Muscle of back (tissue), 13 donors: ENCODE measurements at places on chromosomes 1 and 21.

DNA sequence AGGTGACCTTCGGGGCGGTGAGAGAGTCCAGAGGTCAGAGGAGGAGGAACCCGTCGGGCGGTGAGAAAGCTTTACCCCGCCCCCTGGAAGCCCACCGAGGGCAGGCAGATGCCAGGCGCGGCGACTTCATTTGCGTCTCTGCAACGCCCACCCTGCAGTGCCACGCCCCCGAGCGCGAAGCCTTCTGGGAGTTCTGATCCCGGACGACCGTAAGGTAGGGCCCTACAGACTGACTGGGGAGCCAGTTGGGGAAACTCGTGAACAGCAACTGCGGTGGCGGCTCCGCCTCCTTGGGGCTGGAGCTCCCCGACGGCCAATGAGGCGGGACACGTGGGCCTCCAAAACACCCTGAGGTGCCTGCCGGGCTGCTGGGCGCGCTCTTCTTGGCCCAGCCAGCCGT lies 46.0 kb upstream of the EDARADD start:
- DNase-seq = no peak

GRCh38 chr1:224641030-224641429 lies 24.9 kb downstream of the CNIH3 start:
- no peak for DNase-seq

DNA sequence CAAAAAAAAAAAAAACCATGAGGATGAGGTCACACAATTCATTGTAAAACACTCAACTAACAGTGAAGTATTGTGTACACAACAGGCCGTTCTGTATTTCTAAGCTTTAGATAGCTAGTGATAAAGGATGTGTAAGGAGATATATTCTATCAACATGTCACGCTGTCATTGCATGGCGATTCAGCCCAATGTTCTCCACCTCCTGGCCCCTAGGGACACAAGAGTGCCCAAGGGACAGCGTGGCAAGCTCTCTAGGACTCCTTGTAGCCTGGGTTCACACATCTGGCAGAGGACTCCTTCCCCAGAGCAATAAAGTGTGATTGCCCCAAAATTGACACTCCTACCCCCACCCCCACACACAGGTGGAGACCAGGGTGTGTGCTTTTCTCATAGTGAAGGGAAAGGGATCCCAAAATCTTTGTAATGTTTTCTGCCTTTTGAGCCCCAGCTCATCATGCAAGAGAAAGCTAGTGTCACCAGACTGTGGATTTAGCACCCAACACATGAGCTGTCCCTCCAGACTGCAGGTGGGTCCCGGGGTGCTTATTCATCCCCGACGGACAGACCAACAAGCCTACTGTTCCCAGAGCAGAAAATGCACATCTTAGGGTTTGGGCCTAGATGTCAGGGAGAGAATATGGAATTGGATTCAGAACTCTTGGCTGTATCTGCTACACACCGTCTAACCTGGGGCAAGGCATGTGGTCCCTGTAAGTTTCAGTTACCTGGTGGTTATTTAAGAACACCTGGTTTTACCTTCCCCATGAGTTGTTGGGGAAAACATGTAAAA lies 11.5 kb downstream of the TMPRSS3 start:
- no peak for DNase-seq

GRCh38 chr1:61865646-61866220 lies 123.5 kb downstream of the PATJ start:
- no peak for DNase-seq

DNA sequence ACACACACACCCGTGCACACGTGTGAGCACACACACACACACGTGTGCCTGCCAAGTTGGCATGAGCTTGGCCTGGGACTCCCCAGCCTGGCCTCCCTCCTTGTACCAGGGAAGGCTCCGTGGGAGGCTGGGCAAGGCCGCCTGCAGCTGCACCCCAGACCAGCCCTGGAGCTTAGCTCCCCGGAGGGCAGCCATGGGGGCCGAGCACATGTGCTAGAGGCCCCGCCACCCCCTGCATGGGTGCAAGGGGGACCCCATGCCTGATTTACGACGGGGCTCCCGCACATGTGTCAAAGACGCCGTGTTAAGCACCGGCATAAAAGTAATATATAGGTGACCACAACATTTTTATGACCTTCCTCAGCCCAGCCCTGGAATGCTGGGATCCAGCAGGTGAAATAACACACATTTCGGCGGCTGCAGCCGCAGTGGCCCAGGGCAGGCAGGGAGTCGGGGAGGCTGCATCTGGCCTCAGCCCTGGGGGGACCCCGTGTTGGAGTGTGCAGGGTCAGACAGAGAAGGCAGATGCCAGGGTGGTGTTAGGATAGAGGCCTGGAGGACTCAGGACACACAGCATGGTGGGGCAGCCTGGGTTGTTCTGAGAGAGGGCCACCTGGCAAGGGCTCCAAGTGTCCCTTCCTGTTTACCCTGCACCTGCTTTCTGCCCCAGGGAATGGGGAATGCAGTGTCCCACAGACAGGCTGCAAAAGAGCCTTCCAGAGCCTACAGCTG lies 56.3 kb downstream of the WNT9A start:
- DNase-seq = no peak

DNA sequence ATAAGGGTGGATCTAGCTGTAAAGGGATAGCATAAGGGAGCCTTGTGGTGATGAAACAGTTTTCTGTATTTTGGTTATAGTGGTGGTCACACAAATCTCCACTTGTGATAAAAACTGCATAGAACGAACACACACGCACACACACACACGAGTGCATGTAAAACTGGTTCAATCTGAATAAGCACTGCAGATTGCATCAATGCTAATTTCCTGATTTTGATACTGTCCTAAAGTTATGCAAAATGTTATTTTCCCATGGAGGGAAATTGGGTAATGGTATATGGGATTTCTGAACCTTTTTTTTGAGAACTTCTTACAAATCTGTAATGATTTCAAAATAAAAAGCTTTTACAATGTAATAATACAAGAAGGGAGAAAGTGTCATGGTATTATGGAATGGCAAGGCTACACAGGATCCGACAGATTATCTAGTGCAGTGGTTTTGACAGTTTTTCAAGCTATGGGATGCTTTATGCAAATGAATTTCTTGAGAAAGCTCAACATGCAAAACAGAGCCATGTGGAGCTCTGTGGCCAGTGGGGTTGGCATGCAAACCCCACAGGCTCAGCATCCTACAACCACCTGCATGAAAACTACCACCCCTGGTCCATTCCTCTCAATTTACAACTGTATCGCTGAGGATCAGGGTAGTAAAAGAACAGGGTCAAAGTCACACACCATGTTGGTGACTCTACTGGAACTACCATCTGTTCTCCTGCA lies 18.8 kb downstream of the SLC41A1 start:
- no peak for DNase-seq

- DNase-seq = no peak
These were observed 163.7 kb downstream of the HS2ST1 start for GRCh38 chr1:87077959-87078639.

DNA sequence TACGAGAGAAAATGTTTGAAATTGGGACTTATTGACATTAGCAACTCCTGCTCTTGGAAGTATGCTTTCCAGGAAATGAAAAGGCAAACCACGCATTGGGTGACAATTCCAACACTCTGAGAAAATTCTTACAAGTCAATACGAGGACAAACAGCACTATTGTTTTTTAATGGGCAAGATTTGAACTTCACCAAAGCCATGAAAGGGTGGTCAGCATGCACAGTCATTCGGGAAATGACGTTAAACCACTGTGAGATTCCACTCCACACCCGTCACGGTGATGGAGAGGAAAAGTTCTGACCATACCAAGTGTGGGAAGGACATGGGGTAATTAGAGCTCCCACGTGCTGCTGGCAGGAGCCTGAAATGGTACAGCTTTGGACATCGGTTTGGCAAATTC lies 12.2 kb upstream of the PRXL2B start:
- DNase-seq = no peak

DNA sequence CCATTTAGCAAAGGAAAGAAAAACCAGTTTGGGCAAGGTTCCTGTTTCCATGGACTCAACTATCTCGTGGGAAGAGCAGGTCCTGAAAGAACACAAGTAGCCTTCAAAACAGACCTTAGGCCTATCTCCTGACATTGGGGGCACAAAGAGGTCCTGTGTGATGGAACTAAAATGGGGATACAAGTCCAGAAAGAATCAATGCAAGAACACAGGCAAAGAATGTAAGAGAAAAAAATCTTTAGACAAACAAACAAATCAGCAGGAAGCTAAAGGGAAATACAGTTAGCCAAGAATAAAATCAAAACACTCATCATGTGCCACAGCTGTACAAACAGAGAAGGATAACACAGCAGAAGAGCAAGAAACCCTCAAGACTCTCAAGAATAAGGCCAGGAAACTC lies 28.2 kb downstream of the SLC30A10 start:
- no peak for DNase-seq

DNA sequence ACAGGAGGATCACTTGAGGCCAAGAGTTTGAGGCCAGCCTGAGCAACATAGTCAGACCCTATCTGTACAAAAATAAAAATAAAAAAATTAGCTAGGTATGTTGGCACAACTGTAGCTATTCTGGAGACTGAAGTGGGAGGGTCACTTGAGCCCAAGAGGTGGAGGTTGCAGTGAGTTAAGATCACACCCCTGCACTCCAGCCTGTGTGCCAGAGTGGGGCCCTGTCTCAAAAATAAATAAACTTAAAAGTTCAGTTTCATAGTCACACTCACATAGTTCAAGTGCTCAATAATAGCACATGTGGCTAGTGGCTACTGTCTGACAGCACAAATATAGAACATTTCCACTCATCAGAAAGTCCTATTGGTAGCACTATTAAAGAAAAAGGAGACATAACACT lies 5.2 kb upstream of the EVI5 start:
- DNase-seq = no peak

GRCh38 chr1:226919995-226920394 lies 20.1 kb upstream of the COQ8A start:
- no peak for DNase-seq

DNA sequence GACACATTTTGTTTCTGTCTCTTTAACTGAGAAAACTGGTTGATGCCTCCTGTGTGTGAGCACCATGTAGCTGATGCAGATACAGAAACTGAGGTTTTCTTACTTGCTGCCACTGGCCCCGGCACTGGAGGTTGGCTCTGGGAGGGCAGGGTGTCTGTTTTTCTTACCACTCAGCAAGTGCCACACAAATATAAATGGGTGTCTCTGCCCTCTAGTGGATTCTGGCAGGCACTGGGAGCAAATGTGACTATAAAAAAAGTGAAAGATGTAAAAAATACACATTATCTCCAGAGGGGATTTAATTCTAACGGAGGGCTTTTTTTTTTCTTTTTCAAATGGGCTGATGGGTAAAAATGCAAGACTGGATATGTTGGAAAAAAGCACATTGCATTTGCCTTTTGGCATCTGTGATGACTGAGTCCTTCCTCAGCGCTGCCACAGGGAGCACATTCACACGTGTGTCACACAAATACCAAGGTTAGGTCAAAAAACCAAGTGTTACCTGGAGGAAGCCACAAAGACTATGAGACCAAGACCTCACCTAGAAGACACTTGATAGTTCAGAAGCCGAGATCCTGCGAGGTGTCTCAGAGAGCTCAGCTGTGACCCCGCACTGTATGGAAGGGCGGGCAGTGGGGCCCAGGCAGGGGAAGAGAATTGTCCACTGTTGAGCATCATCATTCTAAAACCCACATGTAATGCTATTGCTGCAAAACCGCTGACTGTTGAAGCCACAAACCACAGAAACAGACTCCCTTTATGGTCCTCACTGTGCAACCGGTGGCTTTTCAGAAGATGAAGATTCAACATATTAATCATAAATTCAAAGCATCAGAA lies 18.9 kb downstream of the PGBD2 start:
- peak; percentile 34 for DNase-seq

DNA sequence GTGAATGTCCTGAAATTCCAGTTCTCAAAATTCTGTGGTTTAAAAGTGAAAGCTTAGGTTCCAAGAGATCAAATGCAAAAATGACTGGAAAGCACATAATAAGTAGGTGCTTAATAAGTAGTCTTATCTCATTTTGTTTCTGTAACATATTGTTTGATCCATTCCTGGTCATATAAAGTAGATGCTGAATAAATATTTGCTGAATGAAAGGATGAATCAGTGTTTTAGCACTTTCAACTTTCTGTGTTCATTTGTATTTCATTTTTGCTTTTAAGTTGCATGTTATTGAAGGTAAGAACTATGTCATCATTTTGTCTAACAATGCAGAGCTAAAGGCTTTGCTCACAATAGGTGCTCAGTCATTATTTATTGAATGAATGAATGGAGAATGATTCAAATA lies 6.3 kb downstream of the MAST2 start:
- no peak for DNase-seq
